NCI-H69 (cell line): ENCODE measurements at places on chromosomes 2 and 18.
A peak's percentile ranks its signal among the peaks of the same experiment; 100 is the strongest.

- DNase-seq, result no peak
Measured at GRCh38 chr2:131076707-131077106, 16.6 kb downstream of the FAM168B start.

- DNase-seq, result peak; percentile 6
Measured at GRCh38 chr2:149612122-149612521, 24.5 kb upstream of the MMADHC start.

GRCh38 chr2:6923319-6923718 lies 6.1 kb downstream of the RNF144A start:
- DNase-seq, result no peak

DNA sequence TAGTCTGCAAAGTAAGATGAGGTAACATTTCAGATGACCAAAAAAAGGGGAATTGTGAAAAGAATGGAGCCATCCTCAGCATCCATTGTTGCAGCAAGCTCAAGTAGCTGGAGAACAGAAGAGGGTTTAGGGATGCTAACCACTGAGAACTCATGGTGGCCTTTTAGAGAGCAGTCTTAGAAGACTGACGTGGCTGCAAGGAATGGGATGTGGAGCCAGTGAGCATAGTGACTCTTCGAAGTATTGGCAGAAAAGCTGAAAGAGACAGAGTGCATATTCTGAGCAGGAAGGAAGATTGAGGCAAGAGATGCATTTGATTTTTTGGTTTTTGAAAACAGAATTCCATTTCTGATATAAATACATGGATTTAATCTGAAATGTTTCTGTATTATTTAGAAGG lies 151.2 kb downstream of the UBE2E3 start:
- DNase-seq, result no peak
